Activated T-helper 1 cell treated with anti-CD3 and anti-CD28 coated beads, Interleukin-12 subunit alpha, Interleukin-12 subunit beta, Interleukin-2, Interleukin-4 antibody, amounts not matched to agents 30 ng/mL and 10 ng/mL and 1 ng/mL, durations not matched to agents 14 hours and 24 hours and 36 hours (primary cell): ENCODE measurements at places on chromosomes 11 and 22.

GRCh38 chr11:95655536-95655935 is 134.0 kb downstream of the FAM76B start:
- no peak for DNase-seq

DNA sequence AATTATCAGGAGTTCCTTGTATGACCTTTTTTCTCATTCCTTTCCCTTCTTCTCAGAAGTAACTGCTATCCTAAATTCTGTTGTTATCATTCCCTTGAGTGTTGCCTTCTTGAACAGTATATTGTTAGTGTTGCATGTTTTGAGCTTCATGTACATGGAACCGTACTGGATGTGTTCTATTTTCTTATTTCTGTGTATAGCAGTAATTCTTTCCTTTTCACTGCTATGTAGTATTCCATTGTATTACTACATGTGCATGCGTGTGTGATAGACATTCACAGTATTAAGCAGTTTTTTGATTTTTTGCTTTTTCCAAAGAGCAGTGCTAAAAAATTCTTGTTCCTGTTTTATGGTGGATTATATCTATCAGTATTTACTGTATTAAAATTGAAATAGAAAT is 90.3 kb upstream of the RAB1B start:
- DNase-seq, result no peak

GRCh38 chr11:116793772-116794097 is 2.1 kb upstream of the APOA5 start:
- DNase-seq, result no peak

DNA sequence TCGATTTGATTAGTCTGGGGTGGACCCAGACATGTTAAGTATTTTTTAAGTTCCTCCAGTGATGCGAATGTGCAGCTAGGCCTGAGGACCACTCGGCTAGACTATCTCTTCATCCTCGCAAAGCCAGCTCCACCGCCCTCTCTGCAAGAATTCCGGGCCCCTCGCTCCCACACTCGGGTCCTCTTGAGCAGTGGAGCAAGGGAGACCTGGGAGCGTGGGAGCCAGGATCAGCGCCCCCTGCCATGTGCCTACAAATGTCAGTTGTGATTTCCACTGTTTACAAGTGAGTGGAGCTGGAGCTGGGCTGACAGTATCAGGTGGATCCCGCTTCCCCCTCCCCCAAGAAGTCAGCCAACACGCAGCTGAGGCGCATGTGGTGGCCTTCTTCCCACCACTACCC is 6.7 kb downstream of the B3GNT6 start:
- no peak for DNase-seq

DNA sequence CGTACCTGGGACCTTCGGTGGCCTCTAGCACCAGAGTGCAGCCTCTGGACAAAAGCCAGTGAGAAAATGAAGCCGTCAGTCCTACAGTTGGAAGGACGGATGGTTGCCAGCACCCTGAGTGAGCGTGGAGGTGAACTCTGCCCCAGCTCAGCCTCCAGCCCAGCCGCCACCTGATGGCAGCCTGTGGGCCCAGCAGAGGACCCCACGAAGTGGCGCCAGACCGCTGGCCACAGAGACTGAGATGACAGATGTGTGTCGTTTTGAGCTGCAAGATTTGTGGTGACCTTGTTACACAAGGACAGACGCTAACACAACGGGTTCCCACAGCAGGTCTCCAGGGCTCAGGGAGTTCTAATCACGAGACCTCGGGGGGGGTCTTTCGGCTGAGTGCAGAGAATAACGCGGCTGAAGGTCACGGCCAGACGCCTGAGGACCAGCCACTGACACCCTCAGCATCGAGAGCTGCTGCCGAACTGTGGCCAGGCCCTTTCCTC is 75.0 kb downstream of the BRD1 start:
- DNase-seq, result no peak

DNA sequence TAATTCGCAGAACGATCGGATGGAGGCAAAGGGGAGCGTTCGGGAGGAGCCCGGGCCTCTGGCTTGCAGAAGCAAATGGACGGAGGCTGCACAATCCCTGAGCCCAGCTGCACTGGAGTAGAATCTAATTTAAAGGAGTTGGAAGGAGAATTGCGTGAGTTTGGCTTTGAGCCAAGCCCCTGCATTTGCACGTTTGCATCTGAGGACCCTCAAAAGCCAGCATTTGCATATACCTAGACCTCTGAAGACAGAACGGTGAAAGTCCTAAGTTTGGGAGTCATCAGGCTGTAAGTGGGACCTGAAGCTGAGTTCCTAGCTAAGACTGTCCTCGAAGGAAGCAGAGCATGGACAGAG is 15.6 kb downstream of the TP53AIP1 start:
- DNase-seq, result no peak

DNA sequence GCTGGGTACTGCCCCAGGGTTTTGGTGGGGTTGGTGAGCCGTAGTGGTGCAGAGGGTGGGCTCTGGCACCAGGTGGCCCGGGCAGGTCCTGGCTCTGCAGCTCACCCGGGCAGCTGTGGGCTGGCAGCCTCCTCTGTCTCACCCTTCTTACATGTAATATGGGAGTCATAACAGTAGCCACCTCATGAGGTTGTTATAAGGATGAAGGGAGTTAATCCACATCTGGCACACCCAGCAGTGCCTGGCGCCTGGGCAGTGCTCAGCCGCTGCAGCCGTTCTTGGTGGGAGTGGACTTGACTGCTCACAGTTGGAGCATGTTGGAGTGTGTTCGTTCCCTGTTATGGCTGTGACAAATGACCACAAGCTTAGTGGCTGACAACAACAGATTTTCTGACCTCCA is 28.7 kb downstream of the IGHMBP2 start:
- no peak for DNase-seq

DNA sequence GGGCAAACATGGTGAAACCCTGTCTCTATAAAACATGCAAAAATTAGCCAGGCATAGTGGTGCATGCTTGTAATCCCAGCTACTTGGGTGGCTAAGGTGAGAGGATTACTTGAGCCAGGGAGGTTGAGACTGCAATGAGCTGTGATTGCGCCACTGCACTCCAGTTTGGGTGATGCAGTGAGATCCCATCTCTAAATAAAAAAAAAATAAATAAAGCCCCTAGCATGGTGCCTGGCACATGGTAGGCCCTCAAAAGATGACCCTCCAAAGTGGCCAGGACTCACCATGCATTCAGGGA is 74.6 kb downstream of the PTPRJ start:
- no peak for DNase-seq

- no peak for DNase-seq
Measured at GRCh38 chr22:49574881-49575702, 252.6 kb downstream of the BRD1 start.

- DNase-seq, result no peak
Measured at GRCh38 chr11:129453293-129453721, 77.7 kb downstream of the BARX2 start.

- DNase-seq, result no peak
Measured at GRCh38 chr22:37146507-37147180, 3.1 kb downstream of the IL2RB start.

- no peak for DNase-seq
Measured at GRCh38 chr11:5809122-5809519, 397 bp downstream of the OR52N2 start.

- DNase-seq, result no peak
Measured at GRCh38 chr11:69497221-69497787, 15.8 kb downstream of the LINC01488 start.

- DNase-seq, result no peak
Measured at GRCh38 chr11:132330515-132330914, 960.1 kb downstream of the NTM start.

- DNase-seq, result no peak
Measured at GRCh38 chr11:94295534-94295933, 8.8 kb upstream of the IZUMO1R start.

GRCh38 chr22:28441720-28442263 is 237.8 kb downstream of the TTC28 start:
- DNase-seq, result no peak

GRCh38 chr11:97742717-97743116 is 1278.0 kb upstream of the CNTN5 start:
- no peak for DNase-seq

DNA sequence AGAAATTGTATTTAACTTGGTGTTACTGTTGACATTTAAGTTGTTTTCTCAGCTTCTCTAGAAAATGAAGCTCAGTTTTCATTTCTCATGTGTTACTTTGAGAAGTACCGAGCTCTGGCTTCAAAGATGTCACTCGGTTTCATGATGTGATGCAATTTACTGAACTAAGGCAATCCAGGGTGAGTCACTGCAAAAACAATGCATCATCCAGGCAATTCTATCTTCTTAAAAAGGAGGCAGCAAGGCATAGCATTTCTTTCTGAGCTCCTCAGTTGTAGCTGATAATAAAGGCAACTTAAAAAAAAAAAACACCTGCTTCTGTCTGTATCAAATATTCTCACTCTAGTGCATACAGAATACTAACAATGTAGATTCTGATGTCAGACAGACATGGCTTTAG is 91.1 kb upstream of the KCNA4 start:
- no peak for DNase-seq

GRCh38 chr22:24422102-24422665 is 5.2 kb upstream of the ADORA2A start:
- no peak for DNase-seq

- no peak for DNase-seq
Measured at GRCh38 chr11:57980201-57980600, 43.5 kb upstream of the OR9Q1 start.

DNA sequence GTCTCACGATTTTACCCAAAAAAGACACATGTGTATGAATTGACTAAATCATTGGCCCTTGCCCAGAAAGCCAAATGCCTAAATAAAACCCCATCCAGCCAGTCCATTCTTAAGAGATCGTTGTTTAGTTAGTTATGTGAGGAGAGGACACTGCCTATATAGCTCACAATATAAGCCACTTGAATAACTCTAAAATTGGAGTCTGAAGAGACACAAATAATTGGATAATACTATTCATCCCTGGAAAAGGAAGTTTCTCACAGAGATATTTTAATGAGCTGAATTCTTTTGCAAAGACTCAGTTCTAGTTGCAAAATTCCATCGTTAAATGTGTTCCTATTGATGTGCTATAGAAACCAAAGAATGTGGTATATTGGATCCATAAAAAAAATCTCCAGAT is 176.7 kb downstream of the SOX6 start:
- no peak for DNase-seq

DNA sequence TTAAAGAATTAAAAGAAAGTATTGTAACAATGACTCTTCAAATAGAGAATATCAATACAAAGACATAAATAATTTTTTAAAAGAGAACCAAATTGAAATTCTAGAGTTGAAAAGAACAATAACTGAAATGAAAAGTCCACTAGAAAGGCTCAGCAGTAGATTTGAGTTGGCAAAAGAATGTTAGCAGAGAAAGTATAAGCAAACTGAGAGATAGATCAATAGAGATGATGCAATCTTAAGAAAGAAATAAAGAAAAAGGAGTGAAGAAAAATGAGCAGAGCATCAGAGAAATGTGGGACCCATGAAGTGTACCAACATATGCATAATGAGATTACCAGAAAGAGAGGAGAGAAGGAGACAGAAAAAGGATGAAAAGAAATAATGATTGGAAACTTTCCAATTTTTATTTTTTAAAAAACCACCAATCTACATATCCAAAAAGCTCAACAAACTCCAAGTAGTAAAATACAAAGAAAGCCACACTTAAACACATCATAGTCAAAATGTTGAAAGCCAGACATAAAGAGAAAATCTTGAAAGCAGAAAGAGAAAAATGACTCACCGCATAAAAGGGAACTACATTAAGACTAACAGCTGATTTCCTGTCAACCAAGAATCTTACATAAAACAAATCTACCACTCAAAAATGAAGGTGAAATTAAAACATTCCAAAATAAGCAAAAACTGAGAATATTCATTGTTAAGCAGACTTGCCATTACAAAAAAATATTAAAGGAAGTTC is 20.9 kb downstream of the NCF4 start:
- DNase-seq, result no peak

- no peak for DNase-seq
Measured at GRCh38 chr11:59226396-59226795, 13.7 kb upstream of the MPEG1 start.

DNA sequence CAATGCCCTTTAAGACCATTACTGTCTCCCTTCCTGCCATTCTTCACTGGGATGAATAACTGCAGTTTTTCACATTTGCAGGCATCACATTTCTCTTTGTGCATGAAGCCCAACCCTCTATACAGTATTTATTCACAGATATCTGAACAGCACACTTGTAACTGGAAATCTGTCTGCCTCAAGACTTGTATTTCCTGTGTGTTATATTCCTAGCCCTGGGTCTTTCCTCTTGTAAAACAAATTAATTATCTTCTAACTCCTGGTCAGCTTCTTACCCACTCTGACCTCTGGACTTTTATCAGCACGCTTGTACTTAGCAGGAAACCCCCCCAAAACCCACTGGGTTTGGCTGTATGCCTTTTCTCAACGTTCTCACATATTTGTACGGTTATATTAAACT is 2.0 kb downstream of the CSRP3 start:
- no peak for DNase-seq

GRCh38 chr11:46001448-46001914 is 79.0 kb downstream of the LARGE2 start:
- DNase-seq, result no peak

- DNase-seq, result no peak
Measured at GRCh38 chr11:78261828-78262227, 73.1 kb downstream of the USP35 start.

- DNase-seq, result no peak
Measured at GRCh38 chr22:31055635-31056159, 25.4 kb upstream of the SMTN start.

DNA sequence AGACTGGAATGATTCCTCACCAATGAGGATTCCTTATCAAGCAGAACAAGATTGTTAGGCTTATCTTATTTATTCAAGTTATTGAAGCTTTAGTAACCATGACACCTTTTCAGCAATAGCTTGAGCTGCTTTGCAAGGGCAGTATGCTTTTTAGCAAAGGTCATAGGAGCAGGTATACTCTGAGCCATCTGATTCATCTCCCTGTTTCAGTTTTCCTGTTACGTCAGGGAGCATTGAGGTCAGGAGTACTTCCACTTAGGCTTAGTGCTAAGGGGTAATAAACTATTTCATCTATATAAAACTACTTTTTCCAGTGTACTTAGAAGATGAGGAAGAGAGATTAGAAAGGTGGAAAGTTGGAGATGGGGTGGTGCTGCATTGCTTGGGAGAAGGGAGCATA is 17.7 kb upstream of the ANKRD42 start:
- no peak for DNase-seq

DNA sequence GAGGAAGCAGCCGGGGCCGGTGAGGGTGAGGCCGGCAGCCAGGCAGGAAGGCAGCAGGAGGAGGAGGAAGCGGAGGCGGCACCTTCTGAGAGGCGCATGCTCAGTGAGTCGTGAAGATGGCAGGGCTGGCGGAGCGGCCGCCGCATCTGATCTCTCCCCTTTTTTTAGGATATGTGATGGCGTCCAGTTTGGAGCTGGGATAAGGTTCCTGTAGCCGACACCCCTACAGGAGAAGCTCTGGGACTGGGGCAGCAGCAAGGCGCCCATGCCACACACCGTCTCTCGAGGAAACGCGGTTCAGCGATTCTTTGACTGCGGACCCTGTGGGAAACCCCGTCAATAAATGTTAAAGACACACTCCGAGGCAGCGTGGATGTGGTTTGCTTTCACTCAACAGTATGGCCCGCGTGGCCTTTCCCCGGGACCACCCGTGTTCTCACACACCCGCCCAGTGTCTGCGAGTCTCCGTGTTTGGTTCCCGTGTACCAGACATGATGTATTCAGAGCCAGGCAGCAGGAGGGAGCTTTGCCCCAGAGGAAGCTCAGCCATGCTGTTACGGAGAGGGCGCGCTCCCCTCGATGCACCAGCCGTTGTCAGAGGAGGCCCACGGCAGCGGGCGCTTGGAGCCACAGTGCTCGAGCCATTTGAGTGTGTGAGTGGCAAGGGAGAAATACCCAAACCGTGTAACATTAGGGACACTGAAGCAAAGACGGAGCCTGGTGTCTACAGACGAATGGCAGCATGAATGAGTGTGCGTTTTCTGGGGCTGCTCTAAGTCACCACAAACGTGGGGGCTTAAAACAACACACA is 27.7 kb upstream of the PARVB start:
- DNase-seq, result peak; percentile 64
